ENCODE measurements at places on chromosomes 4 and X.

DNA sequence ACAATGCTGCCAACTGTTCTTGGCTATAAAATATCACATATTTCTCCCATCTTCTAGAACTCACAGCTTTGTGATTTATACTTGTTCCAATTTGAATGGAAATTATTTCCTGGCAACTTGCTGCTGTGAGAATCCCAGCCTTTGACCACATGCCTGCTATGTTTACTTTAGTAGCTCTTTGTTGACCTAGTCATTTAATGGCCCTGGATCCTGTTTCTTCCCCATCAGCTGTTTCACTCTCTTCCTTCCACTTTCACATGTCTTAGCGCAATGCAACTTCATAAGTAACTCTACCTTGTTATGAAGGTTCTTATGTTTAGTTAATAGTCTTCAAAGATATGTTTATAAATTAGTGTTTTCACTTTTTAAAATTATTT is 1973.6 kb upstream of the AGA start:
- no peak for DNase-seq

GRCh38 chr4:139802931-139803330 is 137.3 kb downstream of the MGST2 start:
- DNase-seq: no peak

DNA sequence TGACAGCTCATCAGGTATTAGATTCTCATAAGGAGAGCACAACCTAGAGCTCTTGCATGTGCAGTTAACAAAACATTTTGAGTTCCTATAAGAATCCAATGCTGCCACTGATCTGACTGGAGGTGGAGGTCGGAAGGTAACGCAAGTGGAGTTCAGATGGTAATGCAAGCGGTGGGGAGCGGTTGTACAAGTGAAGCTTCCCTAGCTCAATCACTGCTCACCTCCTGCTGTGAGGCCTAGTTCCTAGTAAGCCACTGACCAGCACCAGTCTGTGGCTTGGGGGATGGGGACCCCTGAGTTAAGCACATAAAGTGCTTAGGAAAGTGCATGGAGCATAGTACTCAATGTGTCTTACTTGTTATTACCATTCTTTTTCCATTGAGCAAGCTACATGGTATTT is 983.2 kb upstream of the IGFBP7 start:
- no peak for DNase-seq

GRCh38 chrX:100449696-100450608 is 39.9 kb upstream of the PCDH19 start:
- DNase-seq: peak; percentile 12

DNA sequence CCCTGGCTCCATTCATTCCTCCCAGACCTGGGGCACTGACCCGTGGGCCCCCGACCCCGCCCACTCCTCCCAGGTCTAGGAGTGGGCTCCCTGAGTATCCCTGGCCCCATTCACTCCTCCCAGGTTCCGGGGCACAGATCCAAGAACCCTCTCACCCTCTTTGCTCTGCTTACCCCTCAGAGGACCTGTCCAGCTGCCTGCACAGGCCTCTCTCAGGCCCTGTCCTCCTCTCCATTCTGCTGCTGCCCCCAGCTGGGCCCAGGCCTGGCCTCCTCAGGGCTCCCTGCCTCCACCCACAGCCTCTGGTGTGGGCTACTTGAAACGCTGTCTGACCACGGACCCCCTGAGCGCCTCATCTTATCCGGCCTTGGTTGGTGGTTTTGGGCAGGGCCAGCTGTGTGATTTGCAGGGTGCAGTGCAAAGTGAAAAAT is 217.7 kb upstream of the PSAPL1 start:
- peak; percentile 51 for DNase-seq

DNA sequence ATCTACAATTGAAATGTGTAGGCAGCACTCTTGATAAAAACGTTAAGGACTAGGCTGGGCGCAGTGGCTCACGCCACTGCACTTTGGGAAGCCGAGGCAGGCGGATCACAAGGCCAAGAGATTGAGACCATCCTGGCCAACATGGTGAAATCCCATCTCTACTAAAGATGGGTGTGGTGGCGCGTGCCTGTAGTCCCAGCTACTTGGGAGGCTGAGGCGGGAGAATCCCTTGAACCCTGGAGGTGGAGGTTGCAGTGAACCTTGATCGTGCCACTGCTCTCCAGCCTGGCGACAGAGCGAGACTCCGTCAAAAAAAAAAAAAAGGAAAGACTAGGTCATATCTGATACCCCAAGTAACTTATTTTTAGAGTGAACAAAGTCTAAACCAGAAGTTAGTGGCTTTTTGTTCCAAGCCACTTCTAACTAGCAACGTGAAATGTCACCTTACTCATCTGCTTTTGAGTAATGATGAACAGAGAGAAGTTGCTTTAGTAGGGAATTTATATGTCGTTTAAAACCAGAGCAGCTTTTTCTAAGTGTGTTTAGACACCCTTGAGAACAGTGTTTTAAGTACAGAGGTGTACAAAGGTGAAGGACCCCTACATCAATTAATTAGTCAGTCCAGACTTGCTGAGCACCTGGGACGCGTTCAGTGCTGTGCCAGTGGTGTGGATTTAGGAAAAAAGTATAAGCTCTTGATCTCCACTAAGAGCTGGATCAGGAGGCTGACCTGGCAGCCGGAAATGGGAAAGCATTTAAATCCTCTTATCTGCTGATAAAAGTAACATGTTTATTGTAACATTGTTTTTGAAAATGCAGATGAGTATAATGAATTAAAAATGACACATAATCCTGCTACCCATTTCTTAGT is 23.5 kb downstream of the SPRY1 start:
- no peak for DNase-seq

GRCh38 chrX:49238735-49239134 is 3.5 kb downstream of the CCDC22 start:
- no peak for DNase-seq

DNA sequence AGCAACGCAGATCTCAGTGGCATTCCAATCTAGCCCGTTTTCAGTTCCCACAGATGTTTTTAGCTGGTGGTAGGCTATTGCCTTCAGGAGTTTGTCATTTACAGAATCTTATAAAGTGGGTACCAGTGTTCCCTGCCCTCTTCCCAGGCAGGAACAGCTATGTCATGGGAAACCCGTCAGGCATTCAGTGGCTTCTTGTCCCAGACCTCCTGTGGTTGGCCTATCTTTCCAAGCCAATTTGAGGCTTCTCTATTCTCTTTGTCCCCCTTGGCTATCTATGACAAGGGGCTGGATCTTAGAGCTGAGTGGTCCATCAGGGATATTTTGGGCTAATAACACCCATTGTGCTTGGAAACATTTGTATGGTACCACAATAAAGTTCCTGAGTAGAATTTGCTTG is 33.6 kb upstream of the RPL34 start:
- no peak for DNase-seq

DNA sequence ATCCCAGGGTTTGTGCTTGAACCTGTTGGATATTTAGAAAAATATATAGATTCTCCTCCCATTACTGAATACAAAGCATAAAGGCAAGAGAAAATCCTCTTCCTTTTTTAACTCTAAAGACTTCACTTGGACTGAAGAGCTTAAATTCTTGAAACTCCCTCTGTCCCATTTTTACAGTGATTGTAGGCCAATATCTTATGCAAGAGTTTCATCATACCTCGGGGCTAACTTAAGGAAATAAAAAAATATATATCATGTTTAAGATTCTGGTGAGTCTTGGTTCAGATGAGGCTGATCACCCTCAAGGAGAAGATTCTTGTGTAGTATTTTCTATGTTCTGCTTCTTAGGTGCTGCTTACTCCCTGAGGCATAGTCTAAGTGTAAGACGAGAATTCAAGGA is 1449.6 kb downstream of the C4orf33 start:
- DNase-seq: peak; percentile 28

GRCh38 chrX:15468036-15468435 is 25.1 kb downstream of the PIR start:
- DNase-seq: peak; percentile 68

GRCh38 chrX:80173261-80173660 is 158.7 kb downstream of the TBX22 start:
- no peak for DNase-seq

DNA sequence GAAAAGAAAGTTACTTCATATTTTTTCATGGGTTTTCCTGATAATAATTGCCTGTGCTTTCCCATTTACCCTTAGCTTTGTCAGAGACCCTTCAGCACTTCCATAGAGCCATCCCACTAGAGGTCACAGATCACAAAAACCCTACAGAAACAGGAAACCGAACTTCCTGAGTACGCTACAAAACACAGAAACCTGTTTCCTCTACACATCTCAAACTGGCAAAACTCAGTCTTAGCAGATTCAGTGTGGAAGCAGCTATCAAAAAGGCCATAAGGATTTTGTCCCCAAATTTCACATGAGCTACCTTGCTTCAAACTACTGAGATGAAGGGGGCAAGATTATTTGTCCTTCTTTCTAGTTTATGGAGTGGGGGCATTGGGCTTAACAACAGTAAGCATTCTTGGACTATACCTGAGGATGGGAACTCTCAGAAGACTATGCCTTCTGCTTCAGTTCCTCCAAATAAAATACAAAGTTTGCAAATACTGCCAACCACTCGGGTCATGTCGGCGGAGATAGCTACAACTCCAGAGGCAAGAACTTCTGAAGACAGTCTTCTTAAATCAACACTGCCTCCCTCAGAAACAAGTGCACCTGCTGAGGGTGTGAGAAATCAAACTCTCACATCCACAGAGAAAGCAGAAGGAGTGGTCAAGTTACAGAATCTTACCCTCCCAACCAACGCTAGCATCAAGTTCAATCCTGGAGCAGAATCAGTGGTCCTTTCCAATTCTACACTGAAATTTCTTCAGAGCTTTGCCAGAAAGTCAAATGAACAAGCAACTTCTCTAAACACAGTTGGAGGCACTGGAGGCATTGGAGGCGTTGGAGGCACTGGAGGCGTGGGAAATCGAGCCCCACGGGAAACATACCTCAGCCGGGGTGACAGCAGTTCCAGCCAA is at the start of gene MMRN1:
Gene MMRN1 (plus strand): TSS at position 206 of the 902 bp plus-strand sequence. CDS start 118 bp downstream, at position 324.
- no peak for DNase-seq

DNA sequence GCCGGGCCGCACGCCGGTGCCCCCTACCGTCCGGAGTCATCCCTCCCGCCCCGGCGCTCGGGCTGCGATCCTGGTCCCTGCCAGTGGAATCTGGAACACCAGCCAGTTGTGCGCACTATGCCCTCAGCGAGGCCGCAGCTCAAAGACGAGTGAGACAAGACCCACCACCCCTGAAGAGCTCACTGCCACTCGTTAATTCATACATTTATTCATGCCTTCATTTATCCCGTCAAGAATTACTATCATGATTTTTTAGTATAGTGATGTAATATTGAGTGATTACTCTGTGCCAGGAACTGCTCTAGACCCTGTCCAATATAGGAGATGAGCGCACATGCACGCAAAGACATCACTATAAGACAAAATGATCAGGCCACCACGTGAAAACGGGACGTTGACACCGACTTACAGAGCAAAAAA is 247 bp upstream of the PPA2 start:
- DNase-seq: peak; percentile 88

DNA sequence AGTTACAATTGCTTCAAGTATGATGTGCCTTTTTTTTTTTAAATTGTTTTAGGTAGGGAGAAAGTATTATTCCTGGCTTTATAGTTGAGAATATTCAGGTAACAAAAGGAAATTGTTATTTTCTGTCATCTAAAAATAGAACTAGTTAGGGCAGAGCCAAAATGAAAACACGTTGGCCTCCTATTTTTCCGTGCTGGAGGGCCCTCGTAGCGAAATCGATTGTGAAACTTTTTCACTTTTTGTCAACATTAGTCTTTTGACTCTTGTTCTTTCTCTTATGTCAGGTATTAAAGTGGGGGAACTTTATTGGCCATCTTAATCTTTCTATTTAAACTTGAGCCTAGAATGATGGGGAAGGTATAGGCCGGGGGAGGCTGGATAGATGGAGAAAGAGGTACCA is 104.9 kb downstream of the ARHGAP10 start:
- no peak for DNase-seq

- DNase-seq: no peak
These were observed 23.4 kb downstream of the FBXW7 start for GRCh38 chr4:152512483-152512882.

GRCh38 chr4:73850261-73850970 is 2.7 kb upstream of the PF4V1 start:
- no peak for DNase-seq

GRCh38 chrX:111133389-111133788 is 37.4 kb downstream of the PAK3 start:
- no peak for DNase-seq

GRCh38 chrX:119692191-119693039 is 553 bp downstream of the SEPTIN6 start:
- DNase-seq: peak; percentile 46

GRCh38 chrX:129791961-129792570 is 12.3 kb downstream of the SASH3 start:
- DNase-seq: no peak

Measured in choroid plexus epithelial cell (primary cell).